Cortex of kidney (tissue), 1 donor: ENCODE measurements at places on chromosomes 3 and 15.

DNA sequence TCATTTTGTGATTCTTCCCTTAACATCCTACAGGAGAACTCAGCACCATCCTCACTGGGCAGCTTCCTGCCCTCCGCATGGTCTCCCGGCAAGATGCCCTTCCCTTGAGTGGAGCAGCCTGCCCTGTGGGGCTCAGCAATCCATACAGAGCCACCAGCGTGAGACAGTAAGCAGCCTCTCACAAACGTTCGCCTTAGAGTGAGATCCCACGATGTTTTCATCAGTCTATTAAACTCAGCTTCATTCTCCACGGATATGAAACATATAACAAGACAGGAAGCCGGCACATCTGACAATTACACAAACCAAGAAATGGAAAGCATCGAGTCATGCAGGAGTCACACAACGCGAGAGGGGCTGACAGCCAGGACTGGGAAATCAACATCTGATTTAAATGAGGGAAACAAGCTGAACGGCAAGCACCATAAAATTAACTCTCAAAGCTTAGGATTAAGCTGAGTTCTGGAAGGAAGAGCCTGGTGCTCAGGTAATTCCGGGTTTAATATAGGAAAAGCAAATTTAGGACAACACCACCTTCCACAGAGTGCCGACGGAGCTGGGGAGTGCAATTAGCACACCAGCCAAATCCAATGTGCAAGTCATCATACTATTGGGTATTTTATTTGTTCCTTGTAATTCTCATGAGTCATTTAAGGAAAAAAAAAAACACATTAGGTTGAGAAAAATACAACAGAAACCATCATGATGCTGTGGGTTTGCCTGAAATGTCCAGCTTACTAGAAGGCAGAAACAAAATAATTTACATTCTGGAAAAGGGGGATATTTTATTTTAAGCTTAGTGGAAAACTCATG is 272.0 kb downstream of the OCA2 start:
- no peak for DNase-seq

- DNase-seq = no peak
These were observed 37.0 kb downstream of the MCF2L2 start for GRCh38 chr3:183391460-183391859.

DNA sequence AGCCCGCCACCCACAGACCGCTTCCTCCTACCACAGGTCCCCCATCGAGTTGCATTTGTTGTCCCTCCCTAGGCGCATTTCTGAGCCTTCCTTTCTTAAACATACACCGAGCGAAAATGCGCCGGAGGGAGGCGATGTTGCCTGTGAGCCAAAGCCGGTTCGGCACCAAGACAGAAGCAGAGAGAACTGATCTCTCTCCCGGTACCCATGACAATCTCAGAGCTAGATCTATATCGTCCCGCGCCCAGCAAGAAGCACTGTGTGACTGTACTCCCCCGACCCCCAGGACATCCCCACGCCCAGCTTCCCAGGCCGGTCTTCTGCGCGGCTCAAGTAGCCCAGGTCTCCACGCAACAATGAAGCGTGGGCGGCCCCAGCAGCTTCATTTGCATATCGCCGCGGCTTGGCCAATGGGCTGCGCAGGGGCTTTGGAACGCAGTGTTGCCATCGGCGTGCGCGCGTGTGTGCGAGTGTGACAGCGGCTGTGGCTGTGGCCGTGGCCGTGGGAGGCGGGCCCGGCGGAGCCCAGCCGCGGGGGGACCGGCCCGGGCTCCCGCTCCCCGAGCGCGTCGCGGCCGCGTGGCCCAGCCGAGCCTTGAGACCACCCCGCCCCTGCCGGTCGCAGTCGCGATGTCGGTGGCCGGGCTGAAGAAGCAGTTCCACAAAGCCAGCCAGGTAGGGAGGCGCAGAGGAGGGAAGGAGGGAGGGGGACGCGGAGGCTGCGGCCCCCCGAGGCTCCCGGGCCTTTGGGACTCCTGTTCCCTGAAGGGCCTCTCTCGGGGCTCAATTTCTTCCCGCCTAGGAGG is at the start of gene SH3GL3:
Gene SH3GL3, plus strand, starts transcription at position 438 of the 806 bp plus-strand sequence. Its CDS starts 193 bp downstream, at position 631.
- DNase-seq = no peak

- DNase-seq = no peak
These were observed 10.4 kb downstream of the PLA2G4E start for GRCh38 chr15:42010434-42010833.

- no peak for DNase-seq
These were observed 392.8 kb upstream of the RORA start for GRCh38 chr15:61621865-61622264.

GRCh38 chr3:52986049-52986448 is 59.8 kb downstream of the SFMBT1 start:
- no peak for DNase-seq

GRCh38 chr15:73608941-73609340 is 24.2 kb downstream of the NPTN start:
- no peak for DNase-seq

GRCh38 chr3:106206613-106207012 is 337.8 kb upstream of the CBLB start:
- DNase-seq = no peak

- DNase-seq = peak; percentile 30
These were observed at the start of gene CTSH for GRCh38 chr15:78944669-78945407. Gene CTSH (minus strand): TSS chr15:78945046. CDS start chr15:78944981, 65 bp downstream.

- no peak for DNase-seq
These were observed 34.3 kb downstream of the TMEM40 start for GRCh38 chr3:12724794-12725193.

GRCh38 chr15:40386480-40386879 is 4.0 kb downstream of the KNSTRN start:
- no peak for DNase-seq

GRCh38 chr15:59105854-59106253 is 908 bp downstream of the CCNB2 start:
- no peak for DNase-seq

DNA sequence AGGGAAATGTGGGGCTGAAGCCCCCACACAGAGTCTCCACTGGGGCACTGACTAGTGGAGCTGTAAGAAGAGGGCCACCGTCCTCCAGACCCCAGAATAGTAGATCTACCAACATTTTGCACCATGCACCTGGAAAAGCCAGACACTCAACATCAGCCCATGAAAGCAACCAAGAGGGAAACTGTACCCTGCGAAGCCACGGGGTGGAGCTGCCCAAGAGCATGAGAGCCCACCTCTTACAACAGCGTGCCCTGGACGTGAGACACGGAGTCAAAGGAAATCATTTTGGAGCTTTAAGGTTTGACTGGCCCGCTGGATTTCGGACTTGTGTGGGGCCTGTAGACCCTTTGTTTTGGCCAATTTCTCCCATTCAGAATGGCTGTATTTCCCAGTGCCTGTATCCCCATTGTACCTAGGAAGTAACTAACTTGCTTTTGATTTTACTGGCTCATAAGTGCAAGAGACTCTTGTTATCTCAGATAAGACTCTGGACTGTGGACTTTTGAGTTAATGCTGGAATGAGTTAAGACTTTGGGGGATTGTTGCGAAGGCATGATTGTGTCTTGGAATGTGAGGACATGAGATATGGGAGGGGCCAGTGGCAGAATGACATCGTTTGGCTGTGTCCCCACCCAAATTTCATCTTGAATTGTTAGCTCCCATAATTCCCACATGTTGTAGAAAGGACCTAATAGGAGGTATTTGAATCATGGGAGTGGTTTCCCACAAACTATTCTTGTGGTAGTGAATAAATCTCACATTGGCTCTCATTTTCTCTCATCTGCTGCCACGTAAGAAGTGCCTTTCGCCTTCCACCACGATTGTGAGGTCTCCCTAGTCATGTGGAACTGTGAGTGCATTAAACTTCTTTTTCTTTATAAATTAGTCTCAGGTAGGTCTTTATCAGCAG is 105.8 kb downstream of the CBLB start:
- DNase-seq = no peak

DNA sequence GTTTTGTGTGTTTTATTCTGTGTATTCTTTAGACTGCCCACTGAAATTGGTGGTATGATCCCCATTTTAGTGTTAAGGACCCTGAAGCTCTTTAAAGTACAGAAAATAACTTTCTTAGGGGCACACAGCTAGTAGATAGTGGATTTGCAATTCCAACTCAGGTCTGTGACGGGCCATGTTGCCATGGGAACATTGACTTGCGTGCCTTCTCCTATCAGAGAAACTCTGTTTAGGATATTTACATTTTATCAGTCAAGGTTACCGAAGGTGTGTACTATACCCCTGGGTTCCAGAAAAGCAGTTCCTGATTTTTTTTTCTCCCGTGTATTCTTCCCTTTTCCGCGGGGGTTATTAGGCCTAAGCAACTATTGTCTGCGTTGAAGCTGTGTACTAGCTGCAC is 19.4 kb downstream of the MYZAP start:
- no peak for DNase-seq

DNA sequence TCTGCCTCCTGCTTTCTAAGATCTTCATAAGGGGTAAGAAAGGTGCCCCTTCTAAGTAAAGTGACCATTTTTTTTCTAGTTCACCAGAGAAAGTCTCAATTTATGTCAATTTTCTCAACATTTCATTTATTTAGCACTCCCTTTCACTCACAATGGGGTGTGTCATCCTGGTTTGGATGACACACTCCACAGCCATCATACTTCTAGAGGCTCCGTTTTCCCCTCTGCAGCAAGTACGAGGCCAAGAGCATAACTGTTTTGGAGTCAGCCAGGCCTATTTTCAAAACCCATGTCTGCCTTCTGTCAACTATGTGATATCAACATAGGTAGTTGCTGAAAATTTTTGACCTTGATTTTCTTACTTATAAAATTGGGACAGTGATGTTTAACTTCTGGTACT is 703.2 kb downstream of the NLGN1 start:
- no peak for DNase-seq
